ENCODE measurements at places on chromosomes 3 and 15.

GRCh38 chr3:124761935-124762660 is 31.8 kb downstream of the UMPS start:
- no peak for DNase-seq

DNA sequence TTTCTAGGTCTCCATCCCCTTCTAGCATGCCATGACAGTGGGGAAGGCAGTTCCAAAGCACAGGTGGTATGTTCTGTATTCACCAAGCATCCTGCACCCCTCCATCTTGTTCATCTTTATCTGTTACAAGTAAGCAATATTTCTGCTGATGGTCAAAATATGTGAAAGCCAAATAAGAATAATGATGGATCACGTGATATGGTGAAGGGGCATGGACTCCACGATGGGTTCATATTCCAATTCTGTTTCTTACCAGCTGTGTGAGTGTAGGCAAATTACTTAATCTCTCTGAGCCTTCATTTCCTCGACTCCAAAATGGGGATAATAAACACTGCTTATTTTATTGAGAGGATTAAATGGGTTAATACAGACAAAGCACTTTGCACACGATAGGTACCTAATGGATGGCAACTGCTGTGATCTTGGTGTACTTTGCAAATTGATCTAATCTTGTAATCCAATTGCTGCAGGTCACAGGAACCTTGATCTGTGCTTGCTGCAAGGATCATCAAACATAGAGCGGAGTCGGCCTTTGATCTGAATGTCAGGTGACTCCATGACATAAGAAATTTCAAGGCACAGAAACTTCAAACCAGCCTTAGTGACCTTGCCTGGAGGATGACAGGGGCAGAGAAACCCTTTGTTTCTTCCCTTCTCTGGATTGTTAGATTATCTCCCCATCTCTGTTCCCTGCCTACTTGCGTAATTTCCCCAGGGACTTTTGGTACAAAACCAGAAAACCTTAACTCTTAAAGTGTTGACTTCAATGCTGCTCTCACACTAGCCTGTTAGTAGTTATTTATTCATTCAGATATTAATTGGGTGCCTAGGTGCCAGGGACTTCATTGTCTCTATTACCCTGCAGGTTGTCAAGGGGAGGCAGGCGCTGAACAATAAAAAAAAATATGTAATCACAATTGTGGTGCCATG is 25.8 kb downstream of the SIAH2 start:
- DNase-seq = no peak

DNA sequence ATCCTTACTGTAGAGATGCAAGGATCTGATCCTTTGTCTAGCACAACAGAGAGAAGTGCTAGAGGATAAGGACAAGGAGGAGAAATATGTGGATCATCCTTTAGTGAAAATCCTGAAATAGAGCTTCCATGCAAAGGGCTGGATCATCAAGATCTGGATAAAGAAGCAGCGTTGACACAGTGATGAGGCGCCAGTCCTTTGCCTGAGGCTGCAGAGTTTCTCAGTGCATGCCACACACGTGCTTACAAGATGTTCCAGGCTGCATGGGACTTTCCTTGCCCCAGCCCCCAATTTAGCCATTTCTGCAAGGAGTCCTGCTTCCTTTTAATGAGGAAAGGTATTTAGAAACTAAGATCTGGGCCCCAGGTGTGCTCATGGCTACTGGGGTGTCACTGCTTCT is 7.2 kb upstream of the ABTB1 start:
- no peak for DNase-seq

- DNase-seq = no peak
Observed at GRCh38 chr15:22795206-22796063, 9.0 kb downstream of the NIPA1 start.

DNA sequence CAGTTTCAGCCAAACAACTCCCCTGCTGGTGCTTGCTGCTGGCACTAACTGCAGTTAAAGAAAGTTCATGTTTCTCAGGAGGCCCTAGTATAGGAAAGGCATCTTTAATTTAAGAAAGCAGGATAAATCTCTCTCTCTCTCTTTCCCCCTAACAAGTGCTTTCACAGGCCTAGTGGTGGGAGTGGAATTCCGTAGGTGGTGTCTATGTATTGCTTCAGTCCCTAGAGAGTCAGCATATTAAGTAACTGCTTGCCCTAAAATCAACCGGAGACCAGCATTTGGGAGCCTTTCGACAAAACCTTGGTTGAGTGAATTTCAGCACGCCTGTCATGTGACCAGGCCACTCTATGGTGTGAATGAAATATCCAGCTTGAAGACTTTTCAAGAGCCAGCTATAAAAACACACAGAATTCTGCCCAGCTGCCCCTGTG is 169.2 kb upstream of the TGFBR2 start:
- no peak for DNase-seq

- no peak for DNase-seq
Observed at GRCh38 chr15:65021488-65021887, 8.0 kb downstream of the MTFMT start.

DNA sequence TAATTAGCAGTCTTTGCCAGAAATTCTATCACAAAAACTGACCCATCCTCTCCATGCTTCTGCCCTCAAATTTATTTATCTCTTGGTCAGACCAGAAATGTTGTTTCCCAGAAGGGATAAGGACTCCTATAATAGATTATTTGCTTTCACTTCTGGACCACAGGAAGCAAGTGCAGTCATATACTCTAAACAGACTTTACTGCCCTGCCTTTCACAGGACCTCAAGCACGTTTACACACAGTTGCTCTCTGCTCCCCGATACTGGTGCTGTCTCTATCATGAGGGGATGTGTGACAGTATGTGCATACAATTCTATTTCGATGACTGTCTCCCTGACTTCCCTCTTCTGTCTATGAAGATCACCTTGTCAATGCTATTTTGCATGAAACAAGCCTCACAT is 205.5 kb upstream of the TGFBR2 start:
- no peak for DNase-seq

Data from DMS79 (cell line).